Mesenchymal stem cell (in vitro differentiated cells and primary cell): ENCODE measurements at places on chromosomes 12 and 14.

- peaks cover 27% of the 10 kb centered on the region for H3K36me3 ChIP-seq
- H3K27ac ChIP-seq = peak overlapping the region; percentile 73
- H3K27me3 ChIP-seq = no peaks in the 10 kb centered on the region
- peaks cover 9% of the 10 kb centered on the region for H3K4me1 ChIP-seq
Measured at GRCh38 chr12:1777798-1778197, 42.6 kb upstream of the LRTM2 start.

GRCh38 chr12:44017216-44017615 is 181.3 kb downstream of the TMEM117 start:
- H3K4me3 ChIP-seq = no peak overlapping the region
- DNase-seq = no peak
- H3K4me1 ChIP-seq = no peaks in the 10 kb centered on the region
- no peaks in the 10 kb centered on the region for H3K27me3 ChIP-seq
- no peak overlapping the region for H3K27ac ChIP-seq

- DNase-seq = no peak
- H3K4me1 ChIP-seq = peaks cover 9% of the 10 kb centered on the region
- no peaks in the 10 kb centered on the region for H3K36me3 ChIP-seq
- H3K27me3 ChIP-seq = no peaks in the 10 kb centered on the region
- peak overlapping the region; percentile 28 for H3K27ac ChIP-seq
Measured at GRCh38 chr12:46391630-46392029, 19.1 kb upstream of the SLC38A2 start.

DNA sequence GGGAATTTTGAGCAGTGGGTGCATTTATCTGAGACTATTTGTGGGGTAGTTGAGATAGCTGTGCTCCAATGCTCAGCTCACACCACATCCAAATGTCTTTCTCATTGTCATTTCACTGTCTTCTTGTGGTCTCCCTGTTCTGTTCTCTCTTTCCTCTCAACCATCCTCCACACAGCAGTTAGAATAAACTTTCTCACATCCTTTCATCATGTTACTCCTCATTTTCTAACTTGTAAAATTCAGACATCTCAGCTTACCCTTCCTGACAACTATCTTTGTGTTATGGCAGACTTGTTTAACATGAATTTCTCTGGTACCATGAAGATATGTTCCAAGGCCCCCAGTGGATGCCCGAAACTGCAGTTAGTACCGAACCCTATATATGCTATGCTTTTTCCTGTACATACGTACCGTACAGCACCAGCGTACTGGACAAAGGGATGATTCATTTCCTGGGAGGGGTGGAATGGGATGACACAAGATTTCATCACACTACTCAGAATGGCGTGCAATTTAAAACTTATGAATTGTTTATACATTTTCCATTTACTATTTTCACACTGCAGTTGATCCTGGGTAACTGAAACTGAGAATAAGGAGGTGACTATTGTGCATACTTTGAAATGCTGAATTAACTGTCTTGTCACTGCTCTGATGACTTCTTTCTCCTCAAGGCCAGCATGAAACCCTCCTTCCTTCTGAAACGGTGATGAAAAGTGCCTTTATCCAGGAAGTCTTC is 177.1 kb upstream of the SLC38A2 start:
- H3K36me3 ChIP-seq = no peaks in the 10 kb centered on the region
- peaks cover 1% of the 10 kb centered on the region for H3K4me1 ChIP-seq
- no peaks in the 10 kb centered on the region for H3K27me3 ChIP-seq

GRCh38 chr14:51430633-51431032 is 190.6 kb downstream of the TMX1 start:
- peak overlapping the region; percentile 38 for H3K27ac ChIP-seq
- DNase-seq = peak; percentile 29
- no peaks in the 10 kb centered on the region for H3K27me3 ChIP-seq
- H3K4me1 ChIP-seq = peaks cover 2% of the 10 kb centered on the region
- no peak overlapping the region for H3K4me3 ChIP-seq
- H3K36me3 ChIP-seq = no peaks in the 10 kb centered on the region

DNA sequence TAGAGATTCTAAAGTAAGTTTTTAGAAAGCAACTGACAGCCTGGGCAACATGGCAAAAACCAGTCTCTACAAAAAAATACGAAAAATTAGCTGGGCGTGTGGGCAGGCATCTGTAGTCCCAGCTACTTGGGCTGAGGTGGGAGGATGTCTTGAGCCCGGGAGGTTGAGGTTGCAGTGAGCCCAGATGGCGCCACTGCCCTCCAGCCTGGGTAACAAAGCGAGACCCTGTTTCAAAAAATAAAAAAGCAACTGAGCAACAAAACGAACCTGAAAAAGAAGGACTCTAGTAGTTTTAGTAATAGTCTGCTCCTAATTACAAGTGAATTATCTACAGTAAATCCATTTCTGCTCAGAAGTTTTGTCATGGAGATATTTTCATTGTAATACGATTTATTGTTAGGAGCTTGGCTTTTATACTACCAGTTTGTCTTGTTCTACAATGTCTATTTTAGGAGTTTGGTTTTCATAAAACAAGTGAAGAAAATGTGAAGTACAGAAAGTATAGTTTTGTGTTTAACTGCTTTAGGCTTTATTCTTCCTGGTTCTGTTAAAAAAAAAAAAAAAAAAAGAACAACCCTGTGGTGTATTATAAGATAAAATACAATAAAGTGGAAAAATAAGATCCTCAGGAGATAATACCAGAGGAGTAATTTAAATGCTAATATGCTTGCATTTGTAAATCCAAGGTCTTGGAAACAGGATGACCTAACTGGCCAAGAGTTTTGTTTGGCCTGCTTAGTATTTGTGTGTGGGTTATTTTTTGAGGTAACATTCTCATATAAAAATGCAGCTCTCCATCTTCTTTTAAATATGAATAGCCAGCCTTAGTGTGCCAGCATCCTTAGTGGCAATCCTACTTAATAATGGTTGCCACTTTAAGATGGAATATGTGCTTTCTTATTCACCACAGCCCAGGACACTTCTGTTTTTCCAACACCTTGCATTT is 2.8 kb downstream of the TMX1 start:
- DNase-seq = no peak
- peak overlapping the region; percentile 33 for H3K4me3 ChIP-seq
- peaks cover 2% of the 10 kb centered on the region for H3K4me1 ChIP-seq

- H3K27ac ChIP-seq = no peak within 1 kb of the TSS
- no peaks in the 10 kb centered on the region for H3K36me3 ChIP-seq
- H3K4me3 ChIP-seq = peak within 1 kb of the TSS; percentile 78
- peaks cover 11% of the 10 kb centered on the region for H3K4me1 ChIP-seq
- peaks cover 14% of the 10 kb centered on the region for H3K27me3 ChIP-seq
Measured at GRCh38 chr14:61281186-61281947, at the start of gene TMEM30B. TSS of gene TMEM30B (minus strand) at chr14:61281338. CDS start at chr14:61281147, 191 bp downstream.

DNA sequence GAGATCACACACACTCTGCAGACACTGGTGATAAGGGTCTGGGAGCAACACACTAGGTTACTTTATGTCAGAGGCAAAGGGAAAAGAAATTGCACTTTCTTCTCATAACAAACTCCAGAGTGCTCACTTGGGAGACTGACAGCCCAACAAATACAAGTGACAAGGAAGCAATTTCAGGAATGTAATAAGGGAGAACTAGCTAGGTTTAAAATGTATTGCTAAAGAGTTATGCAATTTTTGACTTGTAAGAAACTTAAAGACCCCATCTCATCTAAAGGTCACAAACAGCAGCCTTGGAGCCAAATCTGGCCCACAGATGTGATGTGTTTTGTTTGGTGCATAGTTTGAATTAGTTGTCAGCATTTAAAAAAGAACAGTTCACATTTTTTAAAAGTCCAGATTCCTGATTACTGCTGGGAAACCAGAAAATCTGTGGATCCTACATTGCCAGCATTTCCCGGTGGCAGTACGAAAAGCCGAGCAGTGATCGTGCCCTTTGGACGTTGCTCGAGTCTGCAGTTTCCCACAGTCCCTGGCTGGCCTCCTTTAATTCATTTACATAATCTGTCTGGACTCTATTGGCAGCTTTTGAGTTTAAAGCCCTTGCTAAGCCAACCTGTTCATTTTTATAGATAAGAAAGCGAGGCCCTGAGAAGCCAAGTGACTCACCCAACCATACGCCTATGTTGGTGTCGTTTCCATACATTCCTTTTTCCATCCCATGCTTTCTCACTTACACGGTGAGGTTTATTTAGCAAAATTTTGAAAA is 42.0 kb upstream of the ETV6 start:
- no peak overlapping the region for H3K27ac ChIP-seq
- H3K4me1 ChIP-seq = no peaks in the 10 kb centered on the region
- H3K4me3 ChIP-seq = no peak overlapping the region
- H3K27me3 ChIP-seq = no peaks in the 10 kb centered on the region

- DNase-seq = no peak
- H3K27me3 ChIP-seq = no peaks in the 10 kb centered on the region
- no peak overlapping the region for H3K27ac ChIP-seq
- no peaks in the 10 kb centered on the region for H3K36me3 ChIP-seq
- no peaks in the 10 kb centered on the region for H3K4me1 ChIP-seq
- H3K4me3 ChIP-seq = no peak overlapping the region
Measured at GRCh38 chr14:86575141-86575540, 1045.2 kb downstream of the FLRT2 start.

DNA sequence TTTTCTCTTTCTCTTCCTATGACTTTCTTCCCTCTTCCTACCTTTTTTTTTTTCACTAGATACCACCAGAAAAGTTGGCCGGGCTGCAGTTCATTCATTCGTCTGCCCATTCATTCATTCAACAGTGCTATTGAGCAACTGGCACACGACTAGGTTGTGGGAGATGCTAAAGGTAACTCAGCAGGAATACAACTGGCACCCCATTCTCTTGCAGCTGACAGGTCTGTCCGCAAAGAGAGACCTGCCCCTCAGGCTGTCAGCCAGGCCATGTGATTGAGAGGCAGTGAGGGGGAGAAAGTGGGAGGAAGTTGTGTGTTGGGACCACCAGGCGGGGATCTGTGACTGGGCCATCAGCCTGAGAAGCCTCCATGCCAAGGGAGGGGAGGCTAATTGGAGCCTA is 105.2 kb downstream of the TSPAN9 start:
- H3K27ac ChIP-seq = no peak overlapping the region
- H3K36me3 ChIP-seq = no peaks in the 10 kb centered on the region
- H3K4me3 ChIP-seq = no peak overlapping the region
- DNase-seq = no peak

DNA sequence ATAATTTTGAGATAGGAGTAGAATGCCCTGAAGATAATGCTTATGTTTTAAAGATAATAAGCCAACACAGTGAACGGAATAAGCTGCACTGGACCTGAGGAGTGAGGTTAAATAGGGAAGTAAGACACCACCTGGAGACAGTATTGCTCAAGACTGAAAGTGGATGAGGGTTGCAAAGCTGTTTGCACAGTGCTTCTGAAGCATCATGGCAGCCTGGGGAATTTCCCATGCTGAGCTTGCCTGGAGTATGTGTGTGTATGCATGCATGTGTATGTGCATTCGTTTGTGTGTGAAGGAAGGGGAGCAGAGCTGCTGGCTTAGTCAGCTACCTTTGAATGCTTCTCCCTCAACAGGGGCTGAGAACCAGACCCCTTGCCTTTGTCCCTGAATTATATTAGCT is 35.8 kb downstream of the BHLHE41 start:
- H3K36me3 ChIP-seq = no peaks in the 10 kb centered on the region
- no peaks in the 10 kb centered on the region for H3K27me3 ChIP-seq
- no peak overlapping the region for H3K4me3 ChIP-seq
- no peak overlapping the region for H3K27ac ChIP-seq
- H3K4me1 ChIP-seq = peaks cover 4% of the 10 kb centered on the region
- no peak for DNase-seq

DNA sequence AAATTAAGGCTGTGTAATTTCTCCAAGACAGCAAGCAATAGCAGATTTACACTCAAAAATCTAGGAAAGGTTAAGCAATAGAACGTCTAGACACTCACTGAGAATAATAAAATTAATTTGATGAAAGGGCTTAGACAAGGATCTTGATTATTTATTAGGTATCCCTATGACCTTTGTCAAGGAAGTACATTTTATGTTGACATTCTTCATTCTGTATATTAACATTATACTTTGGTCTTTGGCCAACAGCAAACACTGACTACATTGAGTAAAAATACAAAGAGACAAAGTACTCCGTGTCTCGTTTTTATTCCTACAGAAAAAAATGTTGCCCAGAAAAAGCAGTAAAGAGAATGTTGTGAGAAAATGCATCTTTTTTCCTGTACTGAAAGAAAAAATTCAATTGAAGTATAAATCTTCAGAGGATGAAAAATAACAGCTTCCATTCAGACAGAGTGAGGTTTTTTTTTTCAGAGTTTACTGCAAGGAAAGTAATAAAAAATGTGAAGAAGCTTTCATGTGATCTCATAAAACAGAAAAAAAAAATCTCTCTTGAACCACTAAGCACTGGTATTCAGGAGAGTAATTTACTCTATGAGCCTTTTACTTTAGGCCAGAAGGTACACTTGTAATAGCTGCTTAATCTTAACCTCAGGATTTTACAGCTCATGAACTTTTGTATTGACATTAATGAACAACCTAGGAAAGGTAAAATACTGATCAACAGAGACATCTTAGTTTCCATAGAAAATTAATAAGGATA is 605.0 kb downstream of the FSCB start:
- no peak for DNase-seq
- H3K4me1 ChIP-seq = no peaks in the 10 kb centered on the region
- no peak overlapping the region for H3K27ac ChIP-seq

- no peaks in the 10 kb centered on the region for H3K27me3 ChIP-seq
- peaks cover 3% of the 10 kb centered on the region for H3K36me3 ChIP-seq
- H3K4me3 ChIP-seq = no peak overlapping the region
- DNase-seq = no peak
Measured at GRCh38 chr12:54377007-54377406, 7.5 kb downstream of the ZNF385A start.

GRCh38 chr12:25811656-25812126 is 146.8 kb upstream of the RASSF8 start:
- H3K4me1 ChIP-seq = no peaks in the 10 kb centered on the region

GRCh38 chr14:82244791-82245190 is 711.1 kb upstream of the SEL1L start:
- DNase-seq = no peak
- no peaks in the 10 kb centered on the region for H3K4me1 ChIP-seq
- no peaks in the 10 kb centered on the region for H3K36me3 ChIP-seq
- H3K4me3 ChIP-seq = no peak overlapping the region

- no peaks in the 10 kb centered on the region for H3K27me3 ChIP-seq
- peak; percentile 74 for DNase-seq
- H3K36me3 ChIP-seq = peaks cover 3% of the 10 kb centered on the region
- peak overlapping the region; percentile 47 for H3K4me3 ChIP-seq
- no peak overlapping the region for H3K27ac ChIP-seq
- peaks cover 13% of the 10 kb centered on the region for H3K4me1 ChIP-seq
Measured at GRCh38 chr12:112422531-112422930, 3.8 kb downstream of the PTPN11 start.

DNA sequence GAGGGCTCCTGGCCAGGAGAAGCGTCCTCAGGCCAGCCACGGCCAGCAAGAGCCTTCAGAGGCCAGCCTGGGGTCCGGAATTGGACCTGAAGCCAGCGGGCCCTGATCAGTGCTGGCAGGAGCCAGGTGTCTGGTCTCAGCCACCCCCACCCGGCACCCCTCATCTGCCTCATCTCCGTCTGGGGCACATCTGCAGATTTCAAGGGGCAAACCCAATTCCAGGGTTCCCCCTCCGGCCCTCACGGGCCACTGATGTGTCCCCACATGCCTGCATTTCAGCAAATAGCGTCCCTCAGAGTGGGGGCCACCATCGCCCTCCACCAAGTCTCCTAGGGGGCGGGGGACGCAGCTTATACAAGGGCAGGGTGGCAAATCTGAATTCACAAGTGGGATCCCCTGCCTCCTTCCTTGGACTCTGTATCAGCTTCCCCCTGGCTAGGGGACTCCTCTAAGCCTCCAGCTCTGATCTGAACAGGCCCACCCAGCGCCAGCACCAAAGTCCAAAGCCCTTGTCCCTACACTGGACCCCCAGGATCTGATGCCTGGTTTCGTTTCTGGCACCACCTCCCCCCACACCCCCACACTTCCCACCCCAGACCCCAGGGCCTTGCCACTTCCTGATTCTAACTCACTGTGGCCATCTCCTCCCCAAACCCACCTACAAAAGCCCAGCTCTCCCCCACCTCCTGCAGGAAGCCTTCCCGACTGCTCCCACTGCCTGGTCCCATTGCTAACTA is 10.1 kb downstream of the TMEM179 start:
- no peaks in the 10 kb centered on the region for H3K36me3 ChIP-seq
- H3K4me1 ChIP-seq = peaks cover 2% of the 10 kb centered on the region
- H3K27me3 ChIP-seq = peaks cover 4% of the 10 kb centered on the region
